Effector memory CD4-positive, alpha-beta T cell (primary cell): ENCODE measurements at places on chromosomes 1 and 21.

DNA sequence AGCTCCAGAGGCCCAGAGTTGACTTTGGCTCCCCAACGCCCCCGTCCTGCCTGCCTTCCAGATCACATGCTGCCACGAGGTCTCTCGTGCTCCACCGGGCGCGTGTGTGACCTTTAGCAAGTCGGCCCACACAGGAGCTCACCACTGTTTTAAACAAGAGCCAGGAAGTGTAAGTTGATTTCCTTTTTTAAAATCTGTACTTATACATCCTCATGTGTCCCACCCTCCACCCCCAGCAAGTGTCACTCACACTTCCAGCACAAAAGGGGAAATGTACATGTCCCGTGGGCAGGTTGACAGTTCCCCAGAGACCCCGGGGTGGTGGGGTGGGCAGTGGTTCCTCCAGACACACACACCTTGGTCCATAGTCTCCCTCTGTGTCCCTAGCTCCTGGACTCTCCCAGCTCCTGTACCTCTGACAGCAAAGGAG is 84.4 kb downstream of the STUM start:
- no peaks in the 10 kb centered on the region for H3K27me3 ChIP-seq
- DNase-seq = no peak
- H3K36me3 ChIP-seq = peaks cover 46% of the 10 kb centered on the region

DNA sequence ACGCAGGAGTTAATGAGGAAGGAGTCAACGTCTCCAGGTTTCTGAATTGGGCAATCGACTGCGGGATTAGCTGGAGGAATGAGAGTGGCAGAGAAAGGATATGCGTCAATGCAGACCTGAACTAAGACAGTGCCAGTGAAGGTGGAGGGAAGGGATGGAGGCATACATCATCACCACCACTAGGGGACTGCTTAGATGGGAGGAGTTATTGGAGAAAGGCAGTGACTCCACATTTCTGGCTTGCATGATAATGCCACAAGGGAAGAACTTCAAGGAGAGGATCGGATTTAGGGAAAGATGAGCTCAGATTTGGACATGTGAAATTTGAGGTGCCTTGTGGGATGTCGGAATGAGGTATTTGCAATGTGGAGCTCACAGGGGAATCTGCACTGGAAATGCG is 17.5 kb downstream of the VASH2 start:
- peaks cover 3% of the 10 kb centered on the region for H3K27me3 ChIP-seq
- no peaks in the 10 kb centered on the region for H3K4me1 ChIP-seq
- no peaks in the 10 kb centered on the region for H3K36me3 ChIP-seq
- H3K27ac ChIP-seq = no peak overlapping the region

DNA sequence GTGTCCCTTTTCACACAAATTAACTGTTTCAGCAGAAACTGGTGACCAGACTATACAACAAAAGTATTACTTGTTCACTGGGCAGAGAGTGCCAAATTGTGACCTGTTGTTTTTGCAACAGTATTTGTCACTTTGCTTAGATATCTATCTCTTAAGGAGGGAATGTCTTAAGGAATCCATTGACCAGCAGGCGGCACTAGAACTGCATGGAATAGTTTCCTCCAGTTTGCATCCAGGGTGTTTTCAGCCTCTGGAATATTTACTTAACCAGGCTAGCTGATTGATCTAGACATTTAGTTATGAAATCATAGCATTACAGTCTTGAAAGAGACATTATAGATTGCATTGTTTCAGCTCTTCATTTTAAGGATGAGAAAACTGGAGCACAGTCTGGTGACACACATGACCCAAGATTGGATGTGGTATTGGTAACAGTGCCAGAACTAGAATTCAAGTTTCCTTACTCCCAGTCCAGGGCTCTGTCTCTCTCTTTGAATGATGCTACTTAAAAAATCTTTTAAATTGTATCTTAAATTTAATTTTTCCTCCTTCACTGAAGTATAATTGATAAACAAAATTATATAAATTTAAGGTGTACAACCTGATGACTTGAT is 16.9 kb downstream of the RPTN start:
- H3K4me3 ChIP-seq = no peak overlapping the region
- no peaks in the 10 kb centered on the region for H3K36me3 ChIP-seq
- no peaks in the 10 kb centered on the region for H3K4me1 ChIP-seq
- peaks cover 3% of the 10 kb centered on the region for H3K27me3 ChIP-seq
- DNase-seq = no peak

DNA sequence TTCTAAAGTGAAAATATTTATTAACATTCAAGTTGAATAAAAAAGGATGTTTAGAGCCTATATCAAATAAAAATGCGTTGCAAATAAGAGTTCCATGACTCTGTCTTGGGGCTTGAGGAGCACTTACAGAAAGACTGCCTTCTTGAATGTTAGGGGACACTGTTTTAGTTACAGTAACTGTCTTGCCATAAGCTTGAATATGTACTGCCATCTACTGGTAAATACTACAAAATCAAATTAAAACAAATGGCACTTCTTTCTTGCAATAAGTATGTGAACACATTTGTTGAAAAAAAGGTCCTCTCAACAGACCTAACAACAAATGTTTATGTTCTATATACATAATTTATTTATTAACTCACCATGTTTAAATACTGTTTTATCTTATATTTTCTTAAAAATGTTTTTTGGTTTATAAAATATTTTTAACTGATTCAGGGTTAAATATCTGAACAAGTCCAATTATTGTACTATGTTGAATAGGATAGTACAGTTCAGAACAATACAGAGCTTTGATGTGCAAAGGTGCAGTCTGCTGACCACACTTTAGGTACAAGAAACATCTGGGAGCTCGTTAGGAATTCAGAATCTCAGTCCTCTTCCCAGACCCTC is 199.5 kb downstream of the LRRIQ3 start:
- no peak for DNase-seq
- no peak overlapping the region for H3K27ac ChIP-seq
- H3K4me3 ChIP-seq = no peak overlapping the region
- no peaks in the 10 kb centered on the region for H3K4me1 ChIP-seq
- no peaks in the 10 kb centered on the region for H3K27me3 ChIP-seq

- H3K4me3 ChIP-seq = peak overlapping the region; percentile 73
- H3K27ac ChIP-seq = peak overlapping the region; percentile 98
- DNase-seq = peak; percentile 93
- peaks cover 40% of the 10 kb centered on the region for H3K4me1 ChIP-seq
These were observed 780 bp upstream of the RBM15 start for GRCh38 chr1:110338309-110338885.

DNA sequence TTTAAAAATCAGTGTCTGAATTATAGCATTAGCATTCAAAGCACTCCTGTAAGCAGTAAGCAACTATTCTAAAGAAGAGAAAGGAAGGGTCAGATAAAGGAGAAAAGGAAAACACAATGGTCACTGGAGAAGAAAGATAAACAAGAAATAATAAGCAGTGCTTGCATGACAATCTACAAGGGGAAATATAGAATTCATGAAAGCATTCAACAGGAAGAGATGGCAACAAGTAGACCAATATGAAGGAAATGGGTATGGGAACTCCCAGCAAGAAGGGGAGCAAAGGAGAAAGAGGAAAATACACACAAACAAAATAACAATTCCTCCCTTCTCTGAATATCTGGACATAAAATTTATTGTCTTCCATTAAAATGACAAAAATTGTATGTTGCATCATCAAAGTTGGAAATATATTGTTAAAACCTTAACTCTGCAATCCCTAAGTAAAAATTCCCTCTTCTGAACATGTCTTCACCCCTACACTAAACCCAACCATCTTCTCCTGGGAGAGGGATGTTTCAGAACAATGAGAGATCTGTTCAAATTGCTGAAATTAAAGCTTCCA is 206.3 kb upstream of the SAMSN1 start:
- H3K4me1 ChIP-seq = no peaks in the 10 kb centered on the region
- no peak for DNase-seq
- H3K27ac ChIP-seq = no peak overlapping the region
- no peak overlapping the region for H3K4me3 ChIP-seq

GRCh38 chr1:51969038-51969705 is 21.3 kb downstream of the RAB3B start:
- no peak for DNase-seq
- H3K4me3 ChIP-seq = no peak overlapping the region
- H3K36me3 ChIP-seq = no peaks in the 10 kb centered on the region

DNA sequence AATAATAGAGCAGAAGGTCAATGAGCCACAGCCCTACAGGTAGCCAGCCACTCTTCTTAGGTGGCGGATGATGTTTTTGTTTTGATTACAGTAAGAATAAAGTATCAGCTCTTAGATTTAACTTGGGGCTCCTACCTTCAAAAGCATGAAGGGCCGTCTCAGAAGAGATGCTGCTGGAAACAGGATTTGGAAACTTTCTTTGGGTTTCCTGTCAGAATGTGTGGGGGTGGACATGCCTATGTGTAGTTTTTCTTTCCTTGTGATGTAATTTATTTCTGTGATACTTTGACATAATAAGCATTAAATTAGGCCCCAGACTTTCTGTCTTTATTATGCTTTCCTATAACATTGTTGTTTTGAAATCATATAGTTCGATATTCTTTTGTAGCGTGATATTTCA is 1.5 kb downstream of the RAP1A start:
- no peak for DNase-seq
- peaks cover 44% of the 10 kb centered on the region for H3K4me1 ChIP-seq
- peak overlapping the region; percentile 87 for H3K27ac ChIP-seq
- no peaks in the 10 kb centered on the region for H3K36me3 ChIP-seq
- peak overlapping the region; percentile 93 for H3K4me3 ChIP-seq
